Omental fat pad (tissue), 4 donors: ENCODE measurements at places on chromosomes 4 and X. TPM values are rescaled to one million over a fixed set of nuclear protein-coding genes. Genes with fewer than 3 reads are reported as not detected.

Gene CLIC2
- total RNA-seq = 17.3 TPM

DNA sequence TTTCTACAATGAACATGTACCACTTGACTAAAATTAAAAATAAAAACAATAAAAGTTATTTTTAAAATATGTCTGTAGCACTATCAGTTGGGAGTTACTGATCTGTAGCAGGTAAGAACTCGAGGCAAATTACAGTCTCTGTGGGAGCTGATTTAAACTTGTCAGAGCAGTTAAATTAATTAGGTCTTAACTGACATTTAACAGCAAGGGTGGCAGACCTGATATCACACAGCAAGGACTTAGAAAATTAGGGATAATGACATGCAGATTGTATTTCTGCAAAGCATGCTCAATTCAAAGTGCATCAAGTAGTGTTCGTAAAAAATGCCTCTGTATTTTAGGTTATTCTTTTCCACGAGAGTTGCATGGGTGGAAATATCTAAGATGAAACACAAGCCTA lies 208.9 kb downstream of the SPATA18 start:
- no peak for DNase-seq

- no peak for DNase-seq
Measured at GRCh38 chr4:9608300-9608699, 164.1 kb downstream of the DEFB131A start.

DNA sequence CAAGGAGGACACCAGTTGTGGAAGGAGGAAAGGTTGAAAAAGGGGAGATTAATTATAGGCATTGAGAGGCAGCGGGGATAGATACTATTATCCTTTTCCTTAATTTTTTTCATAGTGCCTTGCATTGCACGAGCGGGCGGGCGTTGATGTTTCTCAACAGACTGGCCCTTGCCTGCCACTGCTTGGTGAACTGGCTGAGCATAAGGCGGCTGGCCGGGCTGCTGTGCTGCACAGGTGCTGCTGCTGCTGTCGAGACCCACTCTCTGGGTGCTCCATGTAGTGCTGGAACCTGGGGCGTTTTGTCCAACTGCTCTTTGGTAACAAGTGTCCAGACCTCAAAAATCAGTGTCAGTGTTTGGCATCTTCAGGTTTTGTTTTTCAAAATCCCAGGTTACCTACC lies 83.3 kb upstream of the PAQR3 start:
- DNase-seq = no peak

DNA sequence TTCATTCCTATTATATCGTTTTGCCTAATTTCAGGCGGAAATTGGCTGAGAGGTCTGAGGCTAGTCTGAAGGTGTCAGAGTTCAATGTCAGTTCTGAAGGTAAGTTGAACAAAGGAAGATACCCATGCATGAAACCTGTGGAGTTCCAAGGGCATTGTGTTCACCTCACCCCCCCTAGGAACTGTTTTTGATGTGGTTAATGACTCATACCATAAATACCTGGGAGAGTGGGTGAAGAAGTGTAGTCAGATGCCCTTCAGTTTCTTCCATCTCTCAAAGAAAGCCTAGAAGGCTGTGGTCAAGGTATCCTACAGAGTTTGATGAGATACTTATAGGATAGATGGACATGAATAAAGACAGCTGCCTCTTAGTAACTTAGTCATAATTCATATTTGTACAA lies 2.7 kb downstream of the UTP14A start:
- no peak for DNase-seq

DNA sequence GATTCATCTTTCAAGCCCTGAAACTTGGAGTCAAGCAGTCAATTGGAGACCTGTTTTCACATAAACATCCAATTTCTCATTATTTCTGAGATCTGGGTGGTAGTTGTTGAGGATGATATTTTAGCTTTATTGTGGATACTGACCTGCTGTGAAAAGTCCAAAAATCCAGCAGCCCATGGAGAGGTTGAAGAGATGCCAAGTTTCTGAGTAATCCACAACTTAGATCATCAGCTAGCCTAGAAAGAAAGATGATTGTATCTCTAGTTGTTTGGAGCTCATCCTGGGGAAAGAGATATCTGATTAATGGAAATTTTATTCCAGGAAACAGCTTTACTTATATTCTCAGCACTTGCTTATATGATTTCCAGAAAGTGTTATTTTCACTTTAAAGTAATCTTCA lies 48.6 kb upstream of the DCX start:
- no peak for DNase-seq

GRCh38 chr4:124904723-124905388 lies 192.3 kb upstream of the ANKRD50 start:
- no peak for DNase-seq

DNA sequence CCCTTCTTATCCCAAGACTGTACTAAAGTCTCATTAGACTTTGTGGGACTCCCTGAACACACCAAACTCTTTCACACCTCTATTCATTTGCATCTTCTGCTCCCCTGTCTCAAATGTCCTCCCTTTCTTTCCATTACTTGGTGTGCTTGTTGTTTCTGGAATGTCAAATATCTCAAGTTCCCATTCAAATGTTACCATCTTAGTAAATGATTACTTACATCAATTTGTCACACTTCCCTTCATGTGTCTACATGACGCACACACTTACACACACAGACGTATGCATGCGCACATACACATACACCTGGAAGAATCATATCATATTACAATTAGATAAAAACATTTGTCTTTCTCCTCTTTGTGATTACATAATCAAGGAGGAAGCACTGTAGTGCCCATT lies 210.8 kb upstream of the TEX13C start:
- DNase-seq = no peak
